ENCODE measurements at places on chromosomes 1 and 21.

DNA sequence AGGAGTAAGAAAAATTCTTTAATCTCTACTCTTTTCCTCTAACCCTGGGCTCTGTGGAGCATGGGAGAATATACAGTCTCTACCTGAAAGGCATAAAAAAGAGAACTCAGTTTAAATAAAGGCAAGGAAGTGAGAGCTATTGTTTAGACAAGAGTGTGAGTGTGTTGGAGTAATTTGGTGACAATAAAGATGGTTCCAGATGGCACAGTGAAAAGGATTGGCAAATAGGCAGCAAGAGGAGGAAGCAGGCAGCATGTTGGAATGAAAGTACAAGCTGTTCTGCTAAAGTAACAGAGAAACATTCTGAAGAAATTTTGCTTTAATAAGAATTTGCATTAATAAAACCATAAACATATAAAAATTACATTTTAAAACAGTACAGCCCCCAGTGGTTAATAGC is 163.4 kb downstream of the DNM3 start:
- DNase-seq, result no peak

GRCh38 chr1:186967656-186968394 is 139.1 kb downstream of the PLA2G4A start:
- no peak for DNase-seq

- no peak for DNase-seq
These were observed 8.7 kb downstream of the DNAJC6 start for GRCh38 chr1:65317866-65318653.

GRCh38 chr1:195516036-195516435 is 1092.2 kb downstream of the KCNT2 start:
- DNase-seq, result no peak

Data from activated CD4-positive, alpha-beta memory T cell treated with anti-CD3 and anti-CD28 coated beads, Interleukin-2, amount 10 ng/mL, durations not matched to agents 7 days and 5 days (primary cell).